ENCODE measurements at places on chromosomes 12 and 14. TPM values are rescaled to one million over a fixed set of nuclear protein-coding genes. Genes with fewer than 3 reads are reported as not detected.

The RNF212B gene
- not detected for total RNA-seq

The ANKS1B gene
- 3.0 TPM for total RNA-seq

The POTEM gene
- not detected for total RNA-seq

The OR11H6 gene
- total RNA-seq = not detected

The MUCL1 gene
- not detected for total RNA-seq

The NCKAP5L gene
- total RNA-seq = 12.8 TPM

The TPH2 gene
- not detected for total RNA-seq

The SLC2A14 gene
- 0.31 TPM for total RNA-seq

The BTG1 gene
- total RNA-seq = 11.6 TPM

The GZMB gene
- 0.13 TPM for total RNA-seq
